ENCODE measurements at places on chromosomes 2 and 18.
A peak's percentile ranks its signal among the peaks of the same experiment; 100 is the strongest.

DNA sequence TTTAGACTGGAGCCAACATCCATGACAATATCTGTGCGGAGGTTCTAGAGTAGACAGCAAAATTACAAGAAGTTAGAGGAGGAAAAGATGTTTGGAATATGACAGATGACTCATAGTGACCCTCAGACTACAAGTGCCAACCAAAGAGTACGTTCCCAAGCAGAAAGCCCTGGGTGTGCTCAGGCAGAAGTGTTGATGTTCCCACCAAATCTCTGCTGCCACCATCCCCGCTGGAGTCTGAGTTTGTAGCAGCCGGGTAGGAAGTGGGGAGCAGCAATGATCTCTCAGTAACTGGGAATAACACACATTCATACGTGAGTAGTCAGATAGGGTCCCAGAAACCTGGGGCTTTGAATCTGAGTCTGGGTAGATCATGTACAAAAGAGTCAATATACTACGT lies 73.2 kb downstream of the XDH start:
- no peak for DNase-seq

GRCh38 chr18:56639571-56639970 lies 1.2 kb upstream of the TXNL1 start:
- DNase-seq, result no peak

- DNase-seq, result no peak
Observed at GRCh38 chr2:98277162-98277859, 68.9 kb upstream of the CNGA3 start.

DNA sequence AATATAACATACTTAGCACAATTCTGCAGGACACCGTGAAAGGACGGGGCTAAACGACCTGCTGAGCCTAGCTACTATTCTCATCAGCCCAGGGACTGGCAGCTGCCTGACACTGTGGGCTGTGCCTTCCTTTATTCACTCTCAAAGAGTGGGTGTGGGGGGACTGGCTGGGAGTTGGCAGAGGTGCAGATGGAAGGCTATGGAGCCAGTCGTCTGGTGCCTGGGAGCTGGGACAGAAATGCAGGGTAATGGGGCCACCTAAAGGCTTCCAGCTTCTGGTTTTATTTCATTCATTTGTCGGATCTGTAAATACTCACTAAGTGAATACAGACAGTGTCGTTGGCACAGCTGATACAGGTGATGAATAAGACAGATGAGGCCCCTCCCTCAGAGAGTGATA lies 56.0 kb upstream of the NFU1 start:
- DNase-seq, result peak; percentile 28

GRCh38 chr2:180122874-180123273 lies 115.8 kb upstream of the CWC22 start:
- no peak for DNase-seq

GRCh38 chr18:79365701-79366100 lies 30.0 kb upstream of the NFATC1 start:
- no peak for DNase-seq

GRCh38 chr2:179550214-179550613 lies 285.6 kb upstream of the SESTD1 start:
- DNase-seq, result no peak

DNA sequence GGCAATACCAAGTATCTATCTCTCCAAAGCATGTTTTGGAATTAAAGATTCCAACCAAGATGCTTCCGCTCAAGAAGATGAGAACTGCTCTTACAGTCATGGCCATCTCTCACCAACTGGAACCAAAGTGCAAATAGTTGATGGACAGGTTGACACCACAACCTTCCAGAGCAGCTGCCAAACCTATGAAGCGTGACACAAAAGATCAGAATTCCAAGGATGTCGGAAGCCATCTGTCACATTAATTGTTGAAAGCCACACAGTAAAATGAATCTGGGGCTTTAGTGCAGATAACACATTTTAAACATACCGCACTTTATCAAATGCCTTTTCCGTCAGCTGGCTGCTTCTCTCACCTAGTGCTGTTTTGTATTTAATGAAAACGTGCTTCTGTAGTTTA lies 195.7 kb downstream of the CDH20 start:
- peak; percentile 83 for DNase-seq

- no peak for DNase-seq
Observed at GRCh38 chr2:20599001-20599600, 51.8 kb downstream of the HS1BP3 start.

Measured in cerebellar cortex (tissue), 1 donor.